ENCODE measurements at places on chromosomes 5 and 9.

DNA sequence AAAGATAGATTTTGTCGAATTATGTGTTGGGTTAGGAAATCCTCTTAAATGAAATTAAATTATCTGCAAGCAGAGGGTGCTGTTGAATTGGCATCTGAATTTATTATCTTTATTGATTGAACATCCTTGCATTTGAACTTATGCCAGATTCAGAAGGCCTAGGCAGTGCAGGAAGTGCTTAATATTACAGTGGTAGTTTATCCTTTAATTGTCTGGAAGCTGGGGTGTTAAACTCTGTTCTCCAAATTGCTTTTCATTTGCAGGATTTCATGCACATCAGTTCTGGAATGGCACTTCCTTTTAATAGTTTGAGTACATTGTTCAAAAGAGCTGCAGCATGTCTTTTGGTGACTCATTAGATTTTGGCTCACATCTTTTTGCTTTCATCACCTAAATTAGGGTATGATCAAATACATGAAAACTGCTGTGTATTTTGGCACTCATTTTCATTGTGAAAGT is 186.3 kb downstream of the KDM4C start:
- DNase-seq = no peak

GRCh38 chr9:9215050-9215449 is 1397.8 kb downstream of the PTPRD start:
- DNase-seq = no peak

GRCh38 chr9:1522219-1522767 is 472.1 kb downstream of the DMRT2 start:
- no peak for DNase-seq

GRCh38 chr9:78879324-78880100 is 582.6 kb downstream of the PSAT1 start:
- no peak for DNase-seq

DNA sequence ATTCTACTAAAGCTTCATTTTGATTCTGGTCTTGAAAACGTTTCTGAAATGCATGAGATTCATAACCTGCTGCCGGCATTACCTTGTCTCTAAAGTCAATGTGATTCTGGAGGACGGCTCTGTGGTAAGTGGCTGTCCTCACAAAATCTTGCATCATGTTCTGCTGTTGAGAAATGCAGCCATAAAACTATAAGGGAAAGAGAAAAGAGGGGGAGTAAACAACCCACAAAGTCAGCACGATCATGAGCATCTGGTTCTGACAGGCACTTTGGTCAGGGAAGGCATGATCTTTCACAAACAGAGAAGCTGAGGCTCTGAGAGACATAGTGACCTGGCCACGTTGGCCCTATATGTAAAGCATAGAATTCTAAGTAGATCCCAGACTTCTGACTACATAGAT is 168.9 kb upstream of the PUM3 start:
- no peak for DNase-seq

- peak; percentile 65 for DNase-seq
These were observed at the start of gene FOXD1 for GRCh38 chr5:73448463-73449136. Gene FOXD1, minus strand, starts transcription at chr5:73448777. Its CDS starts 415 bp downstream, at chr5:73448362.

DNA sequence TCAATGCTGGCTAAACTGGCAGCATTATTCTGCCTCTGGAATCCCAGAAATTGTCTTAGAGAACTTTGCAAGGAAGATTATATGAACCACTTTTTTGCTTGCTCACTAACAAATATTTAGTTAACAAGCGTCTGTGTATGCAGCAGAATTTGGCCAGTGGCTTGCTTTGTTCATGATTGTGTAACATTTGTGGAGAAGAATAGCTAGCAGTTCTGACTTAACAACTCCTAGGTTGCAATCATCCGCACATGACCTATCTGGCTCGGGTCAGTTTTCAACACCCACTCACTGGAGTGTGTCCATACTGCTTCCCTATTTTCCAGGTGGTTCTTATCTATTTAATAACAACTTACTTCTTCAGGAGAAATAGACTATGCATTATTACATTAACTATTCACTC is 98.5 kb downstream of the SNX18 start:
- DNase-seq = no peak

DNA sequence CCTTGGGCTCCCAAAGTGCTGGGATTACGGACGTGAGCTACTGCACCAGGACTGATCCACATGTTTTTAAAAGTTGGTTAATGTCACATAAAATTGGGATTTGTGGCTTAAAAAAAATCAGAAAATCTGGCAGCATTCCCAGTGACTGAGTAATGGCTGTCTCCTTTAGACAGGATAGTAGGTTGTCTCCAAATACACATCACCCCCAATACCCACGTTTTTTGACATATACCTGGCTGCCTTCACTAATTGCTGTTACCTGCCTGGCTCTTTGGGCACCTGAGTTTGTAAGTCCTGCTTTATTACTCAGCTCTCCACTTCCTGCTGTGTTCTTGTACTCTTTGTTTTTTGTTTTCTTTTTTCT is 84.8 kb downstream of the KDM4C start:
- DNase-seq = no peak

- DNase-seq = no peak
These were observed 59.1 kb upstream of the GOLPH3 start for GRCh38 chr5:32233220-32233695.

DNA sequence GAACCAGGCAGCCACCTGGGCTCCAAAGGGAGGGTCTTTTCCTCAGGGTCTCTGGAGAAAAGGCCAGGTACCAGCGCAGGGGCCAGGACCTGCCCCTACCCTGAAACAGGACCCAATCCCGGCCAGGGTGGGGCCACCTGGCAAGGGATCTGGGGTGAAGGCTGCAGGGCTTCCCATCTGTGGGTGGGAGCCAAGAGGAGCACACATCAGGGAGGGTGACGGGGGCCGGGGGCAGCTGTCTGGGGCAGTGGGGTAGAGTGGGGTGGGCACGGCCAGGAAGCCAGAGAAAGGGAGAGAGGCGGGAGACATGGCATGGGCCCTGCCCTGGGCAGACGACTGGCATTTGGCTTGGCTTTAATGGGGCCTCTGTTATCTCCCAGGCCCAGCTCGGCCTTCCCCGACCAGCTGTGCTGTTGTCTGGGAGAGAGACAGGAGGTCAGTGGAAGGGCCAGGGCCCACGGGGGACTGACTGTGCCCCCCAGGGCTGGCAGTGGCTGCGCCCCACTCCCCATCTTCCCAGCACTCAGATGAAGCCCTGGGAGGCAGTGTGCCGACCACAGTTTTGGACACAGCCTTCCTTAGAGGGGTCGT is 57.2 kb upstream of the RNF130 start:
- DNase-seq = no peak

GRCh38 chr5:39785410-39785809 is 360.6 kb upstream of the DAB2 start:
- no peak for DNase-seq

GRCh38 chr9:29769019-29769418 is 2195.7 kb upstream of the C9orf72 start:
- DNase-seq = no peak

DNA sequence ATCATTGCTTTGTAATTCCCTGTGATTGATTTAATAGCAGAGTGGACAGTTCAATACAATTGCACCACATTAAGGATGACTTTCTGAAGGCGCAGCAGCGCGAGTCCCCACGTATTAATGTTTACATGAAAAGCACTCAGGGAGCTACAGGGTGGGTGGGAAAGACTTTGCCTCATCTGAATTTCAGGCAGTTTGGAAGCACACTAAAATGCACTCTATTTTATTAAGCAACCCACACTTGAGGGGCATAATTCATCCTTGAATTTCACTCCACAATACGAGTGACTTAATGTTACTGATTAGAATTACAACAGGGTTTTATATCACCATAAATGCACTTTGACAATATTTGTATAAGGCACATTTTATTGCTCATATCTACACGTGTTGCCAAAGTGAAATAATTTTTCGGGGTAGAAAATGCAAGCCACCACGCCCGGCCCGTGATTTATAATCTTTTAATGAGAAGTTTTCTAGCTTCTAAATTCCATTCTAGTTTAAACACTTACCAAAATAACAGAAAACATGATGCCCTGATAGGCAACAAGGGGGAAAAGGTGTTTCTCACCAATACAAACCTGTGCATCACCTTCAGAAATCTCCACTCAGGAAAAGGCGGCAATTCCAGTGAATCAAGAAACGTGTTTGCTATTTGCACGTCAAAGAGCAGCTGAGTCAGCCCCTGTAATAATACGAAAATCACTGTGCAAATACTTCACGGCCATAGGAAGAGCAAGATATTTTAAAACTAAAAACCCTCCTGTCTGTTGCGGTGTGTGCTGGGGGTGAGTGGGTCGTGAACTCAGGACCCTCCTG is 40.5 kb downstream of the IRX4 start:
- DNase-seq = no peak

DNA sequence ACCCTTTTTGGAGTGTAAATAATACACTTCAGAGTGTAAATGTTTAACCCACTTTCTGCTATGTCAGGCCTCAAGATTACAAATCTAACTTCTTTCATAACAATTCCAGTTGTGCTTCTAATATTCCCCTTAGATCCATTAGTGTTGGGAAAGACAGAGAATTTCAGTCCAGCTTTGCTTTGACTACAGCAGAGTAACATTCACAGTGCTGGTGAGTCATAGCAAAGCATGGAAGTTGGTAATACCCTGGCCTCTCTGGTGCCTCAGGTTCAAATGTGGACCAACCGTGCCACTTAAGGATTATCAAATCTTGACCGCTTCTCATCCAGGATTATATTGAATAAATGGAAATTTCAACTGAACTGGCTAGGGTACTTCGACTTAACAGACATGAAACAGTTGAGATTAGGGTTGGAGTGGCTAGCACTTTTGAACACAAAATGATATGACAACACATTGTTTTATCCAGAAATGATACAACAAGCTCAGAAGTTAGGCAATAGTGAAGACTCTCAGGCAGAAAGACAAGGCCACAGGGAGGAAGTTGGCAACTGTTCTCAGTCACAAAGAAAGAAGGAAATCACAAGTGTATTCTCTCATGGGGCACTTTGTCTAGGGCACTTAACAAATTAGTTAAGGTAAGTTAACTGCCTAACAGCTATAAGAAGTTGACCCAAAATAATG is 24.4 kb upstream of the RASA1 start:
- DNase-seq = no peak

GRCh38 chr5:88426441-88426840 is 157.8 kb upstream of the TMEM161B start:
- DNase-seq = no peak

DNA sequence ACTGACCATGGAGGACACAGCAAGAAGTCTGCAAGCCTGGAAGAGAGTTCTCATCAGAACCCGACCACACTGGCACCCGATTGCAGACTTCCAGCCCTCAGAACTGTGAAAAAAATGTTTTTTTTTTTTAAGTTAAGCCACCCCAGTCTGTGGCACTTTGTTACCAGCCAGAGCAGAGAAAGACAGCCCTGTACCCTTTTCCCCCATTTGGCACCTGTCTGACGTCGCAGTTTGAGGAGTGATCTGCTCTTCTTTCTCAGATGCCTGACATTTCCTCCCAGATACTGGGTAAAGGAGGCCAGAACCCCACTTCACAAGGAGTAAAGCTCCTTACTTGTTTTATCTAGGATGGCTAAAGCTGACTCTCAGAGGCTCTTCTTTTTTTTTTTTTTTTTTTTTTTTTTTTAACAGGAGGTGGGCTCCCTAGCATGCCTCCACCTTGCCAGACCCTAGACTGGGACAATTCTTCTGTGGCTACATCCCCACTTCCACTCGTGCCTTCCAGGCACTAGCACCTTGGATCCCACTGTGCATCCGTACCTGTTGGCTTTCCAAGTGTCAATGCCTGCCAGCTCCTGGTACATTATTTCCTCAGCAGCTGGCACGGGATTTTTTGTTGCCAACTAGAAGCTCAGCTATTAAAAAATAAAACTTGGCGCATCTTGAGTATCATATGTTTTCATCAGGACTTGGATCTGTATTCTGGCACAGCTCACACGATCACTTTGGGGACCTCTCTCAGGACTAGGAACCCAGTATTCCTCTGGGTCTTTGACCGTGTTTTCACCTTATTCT is 14.4 kb downstream of the CAMK4 start:
- DNase-seq = no peak

DNA sequence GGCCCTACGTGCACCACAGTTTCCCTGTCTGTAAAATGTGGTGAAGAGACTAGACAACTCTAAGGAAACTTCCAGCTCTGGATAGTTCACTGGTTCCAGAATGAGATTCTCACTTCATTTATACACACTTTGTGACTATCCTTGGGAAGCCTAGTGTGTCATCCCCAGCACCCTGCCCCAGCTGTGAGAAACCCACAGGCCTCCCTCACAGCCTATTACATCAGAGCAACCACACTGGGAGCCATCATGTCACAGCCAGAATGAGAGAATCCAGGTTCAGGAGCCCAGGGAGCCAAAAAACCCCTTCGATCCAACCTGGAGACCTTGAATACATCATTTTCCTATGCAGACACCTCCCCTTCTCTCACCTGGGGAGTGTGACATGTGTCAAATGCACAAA is 21.0 kb upstream of the HAND1 start:
- no peak for DNase-seq

- no peak for DNase-seq
These were observed 2.3 kb upstream of the OTP start for GRCh38 chr5:77640589-77641396.

GRCh38 chr5:138745268-138745667 is 8.0 kb upstream of the CTNNA1 start:
- DNase-seq = no peak

- DNase-seq = no peak
These were observed 417.1 kb downstream of the KDM4C start for GRCh38 chr9:7174884-7175283.

GRCh38 chr9:87343816-87344430 is 153.7 kb upstream of the DAPK1 start:
- DNase-seq = no peak

GRCh38 chr5:178237431-178238312 is 5.1 kb upstream of the PHYKPL start:
- DNase-seq = no peak

DNA sequence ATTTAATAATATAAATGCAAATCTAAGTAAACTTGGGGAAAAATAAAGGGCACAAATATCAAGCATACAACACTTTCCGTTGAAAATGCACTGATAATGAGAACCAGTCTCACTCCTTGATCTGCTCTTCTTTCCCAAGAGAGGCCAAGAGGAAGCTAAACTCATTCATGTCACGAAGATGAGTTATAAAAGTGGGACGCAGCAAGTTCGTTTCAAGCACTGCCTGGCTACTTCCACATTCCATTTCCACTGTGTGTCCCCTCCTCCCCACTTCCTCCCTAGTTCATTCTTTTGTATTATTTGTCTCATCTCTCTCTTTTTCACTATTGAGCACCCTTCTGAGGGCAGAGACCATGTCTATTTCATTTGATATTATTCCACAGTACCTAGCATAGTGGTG is 158.1 kb downstream of the SLC24A2 start:
- no peak for DNase-seq

GRCh38 chr9:134551644-134552348 is 89.8 kb upstream of the COL5A1 start:
- no peak for DNase-seq

Data from mesothelial cell of epicardium (in vitro differentiated cells).